ENCODE measurements at places on chromosomes 16 and 17. TPM values are rescaled to one million over a fixed set of nuclear protein-coding genes. Genes with fewer than 3 reads are reported as not detected.
A peak's percentile ranks its signal among the peaks of the same experiment; 100 is the strongest.

- peak; percentile 63 for DNase-seq
Observed at GRCh38 chr17:50785946-50786570, 18.7 kb upstream of the ANKRD40CL start.

Gene SDK2
- 1.2 TPM for total RNA-seq

GRCh38 chr16:26189536-26189935 lies 497.8 kb downstream of the HS3ST4 start:
- no peak for DNase-seq

- no peak for DNase-seq
Observed at GRCh38 chr17:79960788-79961522, 74.7 kb downstream of the TBC1D16 start.

DNA sequence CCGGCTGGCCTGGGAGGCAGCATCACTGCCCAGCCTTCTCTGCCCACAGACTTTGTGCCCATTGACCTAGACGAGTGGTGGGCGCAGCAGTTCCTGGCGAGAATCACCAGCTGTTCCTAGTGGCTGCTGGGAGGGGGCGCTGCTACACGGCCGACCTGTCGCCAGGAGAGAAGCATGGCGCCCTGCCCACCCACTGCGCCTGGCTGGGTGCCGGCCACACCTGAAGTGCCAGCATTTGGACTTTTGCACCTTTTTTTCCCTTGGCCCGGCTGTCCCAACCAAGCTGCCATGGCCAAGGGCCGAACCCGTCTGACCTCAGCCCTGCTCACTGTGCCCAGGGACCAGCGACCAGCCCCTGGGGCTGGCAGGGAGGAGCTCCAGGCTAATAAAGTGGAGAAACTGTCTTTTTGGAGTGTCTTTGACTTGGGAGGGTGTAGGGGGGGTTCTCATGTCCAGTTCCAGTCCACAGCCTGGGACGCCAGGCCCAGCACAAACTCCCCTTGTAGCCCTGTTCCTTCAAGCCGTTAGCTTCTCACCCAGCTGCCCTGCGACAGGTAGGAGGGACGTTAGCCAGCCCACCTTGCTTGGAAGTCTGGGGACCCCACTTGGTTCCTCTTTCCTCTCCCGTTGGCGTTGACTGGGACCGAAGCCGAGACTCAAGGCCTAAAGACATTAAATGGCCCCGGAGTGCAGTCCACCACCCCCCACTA lies 939 bp upstream of the WDR90 start:
- peak; percentile 58 for DNase-seq

Gene CA5A
- total RNA-seq: 1.7 TPM
